ENCODE measurements at places on chromosomes 3 and 15.

DNA sequence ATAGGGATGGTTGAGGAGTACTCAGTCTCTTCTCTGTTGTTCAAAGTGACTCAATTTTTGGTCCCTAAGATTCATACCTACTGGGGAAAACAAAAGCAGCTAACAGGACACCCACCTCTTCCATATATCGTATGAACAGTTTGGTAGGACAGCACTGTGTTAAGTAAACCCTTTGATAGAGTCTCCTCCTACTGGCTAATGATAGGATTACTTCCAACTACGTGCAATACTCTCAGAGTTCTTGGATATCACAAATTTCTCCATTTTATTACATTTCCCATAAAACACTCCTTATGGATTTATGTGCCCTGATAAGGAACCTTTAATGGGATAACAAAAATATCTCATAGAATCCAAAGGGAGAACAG, 200.2 kb upstream of the GOLGA6L4 start:
- DNase-seq: no peak

- no peak for DNase-seq
Measured at GRCh38 chr3:113839551-113839950, 963 bp downstream of the GRAMD1C start.

GRCh38 chr15:60773255-60773654, 294.3 kb upstream of the ICE2 start:
- DNase-seq: no peak

DNA sequence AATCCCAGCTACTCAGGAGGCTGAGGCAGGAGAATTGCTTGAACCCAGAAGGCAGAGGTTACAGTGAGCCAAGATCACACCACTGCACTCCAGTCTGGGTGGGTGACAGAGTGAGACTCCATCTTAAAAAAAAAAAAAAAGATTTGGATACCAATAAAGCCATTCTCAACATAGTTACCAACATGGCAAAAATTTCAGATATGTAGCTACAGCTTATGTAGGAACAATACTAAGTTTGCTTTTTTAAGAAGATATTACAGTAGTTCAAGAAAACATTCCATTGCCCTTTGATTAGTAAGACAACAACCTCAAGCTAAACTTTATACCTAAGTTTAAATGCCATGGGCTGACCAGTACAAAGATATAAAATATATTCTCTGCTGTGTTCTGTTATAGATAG, 34.4 kb downstream of the ZNF106 start:
- DNase-seq: no peak
